Activated CD8-positive, alpha-beta memory T cell treated with anti-CD3 and anti-CD28 coated beads, Interleukin-2, amount 10 ng/mL, durations not matched to agents 7 days and 5 days (primary cell): ENCODE measurements at places on chromosomes 1 and 21. TPM values are rescaled to one million over a fixed set of nuclear protein-coding genes. Genes with fewer than 3 reads are reported as not detected.
A peak's percentile ranks its signal among the peaks of the same experiment; 100 is the strongest.

DNA sequence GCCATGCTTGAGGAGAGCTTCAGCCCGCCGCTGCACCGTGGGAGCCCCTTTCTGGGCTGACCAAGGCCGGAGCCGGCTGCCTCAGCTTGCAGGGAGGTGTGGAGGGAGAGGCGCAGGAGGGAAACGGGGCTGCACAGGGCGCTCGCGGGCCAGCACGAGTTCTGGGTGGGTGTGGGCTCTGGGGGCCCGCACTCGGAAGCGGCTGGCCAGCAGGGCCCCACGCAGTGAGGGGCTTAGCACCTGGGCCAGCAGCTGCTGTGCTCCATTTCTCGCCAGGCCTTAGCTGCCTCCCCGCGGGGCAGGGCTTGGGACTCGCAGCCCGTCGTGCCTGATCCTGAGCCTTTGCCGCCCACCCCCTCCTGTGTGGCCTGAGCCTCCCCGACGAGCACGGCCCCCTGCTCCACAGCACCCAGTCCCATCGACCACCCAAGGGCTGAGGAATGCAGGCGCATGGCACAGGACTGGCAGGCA lies 1554.0 kb downstream of the KCNT2 start:
- peaks cover 2% of the 10 kb centered on the region for H3K4me1 ChIP-seq
- no peak overlapping the region for H3K27ac ChIP-seq
- no peak overlapping the region for H3K4me3 ChIP-seq
- H3K27me3 ChIP-seq, result no peaks in the 10 kb centered on the region

DNA sequence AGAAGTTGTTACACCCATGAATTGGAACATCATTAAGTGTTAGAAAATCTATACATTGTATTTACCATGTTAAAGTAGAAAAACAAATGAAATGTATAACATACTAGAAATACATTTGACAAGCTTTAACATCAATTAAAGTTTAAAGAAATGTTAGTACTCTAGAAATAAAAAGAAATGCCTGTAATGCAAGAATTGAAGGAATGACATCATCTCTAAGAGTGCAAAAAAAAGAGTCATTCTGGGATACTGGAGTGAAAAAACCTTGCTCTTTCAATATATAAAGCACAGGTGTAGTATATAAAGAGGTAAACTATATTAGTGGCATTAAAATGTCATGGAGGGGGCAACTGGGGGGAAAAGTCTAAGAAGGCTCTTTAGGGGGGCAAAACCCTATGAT lies 210.8 kb upstream of the PLD5 start:
- no peak overlapping the region for H3K4me3 ChIP-seq
- H3K27ac ChIP-seq, result no peak overlapping the region
- H3K4me1 ChIP-seq, result no peaks in the 10 kb centered on the region

DNA sequence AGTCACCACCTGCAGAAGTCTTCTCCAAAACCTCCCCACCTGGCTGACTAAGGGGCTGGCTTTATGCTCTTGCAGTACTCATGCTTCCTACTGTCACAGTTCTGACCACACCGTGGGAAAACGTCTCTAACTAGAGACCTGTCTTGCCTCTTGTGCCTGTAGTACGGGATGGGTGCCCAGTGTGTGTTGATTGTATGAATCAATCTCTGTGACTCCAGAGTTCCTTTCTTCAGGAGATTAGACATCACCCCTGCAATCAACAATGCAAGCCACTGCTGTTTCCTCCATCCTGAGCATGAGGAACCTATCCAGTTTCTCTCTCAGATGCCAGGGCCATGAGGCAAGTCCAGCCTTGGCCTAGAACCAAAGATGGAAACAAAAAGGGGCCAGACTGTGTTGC lies 64.1 kb downstream of the LRRN2 start:
- DNase-seq, result no peak
- H3K4me3 ChIP-seq, result no peak overlapping the region
- H3K27me3 ChIP-seq, result no peaks in the 10 kb centered on the region
- H3K36me3 ChIP-seq, result no peaks in the 10 kb centered on the region
- H3K27ac ChIP-seq, result no peak overlapping the region

- no peak overlapping the region for H3K4me3 ChIP-seq
- H3K27me3 ChIP-seq, result no peaks in the 10 kb centered on the region
- peaks cover 4% of the 10 kb centered on the region for H3K4me1 ChIP-seq
- no peak for DNase-seq
- H3K36me3 ChIP-seq, result peaks cover 11% of the 10 kb centered on the region
Observed at GRCh38 chr1:63601463-63601862, 8.3 kb downstream of the PGM1 start.

GRCh38 chr1:68093737-68094136 lies 43.3 kb upstream of the DIRAS3 start:
- H3K36me3 ChIP-seq, result no peaks in the 10 kb centered on the region
- no peak overlapping the region for H3K27ac ChIP-seq
- DNase-seq, result no peak
- no peak overlapping the region for H3K4me3 ChIP-seq

DNA sequence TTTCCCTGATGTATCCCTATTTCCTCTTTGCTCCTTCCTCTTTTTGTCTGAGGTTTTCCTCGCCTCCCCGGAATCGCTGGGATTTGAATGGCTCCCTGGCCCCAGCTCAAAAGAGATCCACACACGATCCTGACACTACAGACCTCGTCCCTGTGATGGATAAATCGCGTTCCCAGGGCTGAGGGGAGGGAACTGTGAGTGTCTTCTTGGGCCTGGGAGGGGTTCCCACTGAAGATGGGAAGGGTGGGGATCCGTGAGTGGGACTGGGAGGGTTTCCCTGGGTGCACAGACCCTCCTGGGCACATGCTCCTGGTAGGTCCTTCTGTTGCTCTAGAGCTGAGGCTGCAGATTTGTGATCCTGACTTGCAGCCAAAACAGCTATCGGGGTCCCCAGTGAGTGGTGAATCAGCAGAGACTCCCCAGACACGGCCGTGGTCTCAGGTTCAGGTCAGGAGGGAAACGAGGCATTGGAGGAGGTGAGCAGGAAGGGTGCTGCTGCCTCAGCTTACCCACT lies 591.0 kb downstream of the PTPRU start:
- H3K27ac ChIP-seq, result no peak overlapping the region
- DNase-seq, result peak; percentile 19
- H3K27me3 ChIP-seq, result peaks cover 2% of the 10 kb centered on the region
- H3K4me3 ChIP-seq, result no peak overlapping the region
- no peaks in the 10 kb centered on the region for H3K4me1 ChIP-seq

- DNase-seq, result no peak
- H3K36me3 ChIP-seq, result no peaks in the 10 kb centered on the region
Observed at GRCh38 chr1:234554218-234554697, 55.7 kb downstream of the IRF2BP2 start.

GRCh38 chr1:89855413-89856123 lies 34.7 kb downstream of the LRRC8D start:
- H3K4me3 ChIP-seq, result peak overlapping the region; percentile 34
- DNase-seq, result no peak
- H3K27me3 ChIP-seq, result no peaks in the 10 kb centered on the region

DNA sequence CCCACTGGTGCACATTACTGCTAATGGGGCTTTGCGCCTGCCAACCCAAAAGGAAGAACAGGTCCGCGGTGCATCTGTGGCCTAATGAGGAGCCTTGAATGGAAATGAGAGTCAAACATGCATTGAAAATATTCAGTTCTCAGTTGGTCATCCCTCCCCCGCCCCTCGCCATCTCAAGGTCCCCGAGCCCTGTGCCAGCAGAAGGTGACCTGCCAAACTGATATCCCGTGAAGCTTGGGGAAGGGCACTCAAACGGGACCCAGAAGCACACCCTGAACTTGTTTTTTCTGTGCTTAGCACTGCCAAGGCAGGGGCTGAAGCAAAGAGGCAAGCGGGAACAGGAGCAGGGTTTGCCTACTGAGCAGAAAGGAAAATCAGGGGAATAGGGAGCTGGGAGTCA lies 67.9 kb upstream of the ZNF648 start:
- no peak overlapping the region for H3K4me3 ChIP-seq
- no peaks in the 10 kb centered on the region for H3K4me1 ChIP-seq

- H3K36me3 ChIP-seq, result peaks cover 3% of the 10 kb centered on the region
- no peak overlapping the region for H3K4me3 ChIP-seq
- no peaks in the 10 kb centered on the region for H3K27me3 ChIP-seq
- peaks cover 11% of the 10 kb centered on the region for H3K4me1 ChIP-seq
- no peak for DNase-seq
- no peak overlapping the region for H3K27ac ChIP-seq
Observed at GRCh38 chr1:84268346-84268745, 33.2 kb upstream of the SAMD13 start.

DNA sequence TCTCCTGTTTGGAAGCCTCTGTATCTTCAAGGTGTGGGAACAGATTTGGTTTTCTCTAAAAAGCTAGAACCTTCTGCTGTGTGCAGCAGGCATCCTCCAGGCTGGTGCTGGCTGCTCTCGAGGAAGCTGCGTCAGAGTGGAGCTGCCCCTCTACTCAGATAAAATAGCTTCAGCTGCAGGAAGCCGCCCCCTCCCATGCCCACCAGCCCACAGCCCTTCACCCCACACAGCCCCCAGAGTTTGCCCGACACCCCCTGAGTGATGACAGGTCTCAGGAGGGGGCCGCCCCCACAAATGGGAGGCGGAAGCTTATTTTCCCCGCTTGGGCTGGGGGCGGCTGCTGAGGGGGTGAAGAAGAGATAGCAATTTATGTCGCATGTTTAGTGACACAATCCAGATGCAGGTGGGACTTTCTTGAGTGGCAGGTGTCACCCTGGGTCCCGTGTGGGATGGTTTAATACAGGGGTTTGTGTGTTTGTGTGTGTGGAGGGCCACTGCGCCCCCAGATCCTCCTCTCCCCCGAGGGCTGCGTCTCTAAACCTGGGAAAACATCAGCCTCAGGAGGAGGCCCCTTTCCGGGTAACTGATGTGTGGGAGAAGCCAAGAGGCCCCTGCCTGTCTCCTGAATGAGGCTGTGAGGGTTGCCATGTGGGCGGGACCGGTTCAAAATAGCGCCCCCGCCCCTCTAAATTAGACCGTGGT lies 55.4 kb downstream of the STUM start:
- DNase-seq, result no peak
- no peaks in the 10 kb centered on the region for H3K36me3 ChIP-seq
- H3K27me3 ChIP-seq, result no peaks in the 10 kb centered on the region

- H3K27ac ChIP-seq, result no peak overlapping the region
- no peak for DNase-seq
- H3K27me3 ChIP-seq, result peaks cover 3% of the 10 kb centered on the region
- no peaks in the 10 kb centered on the region for H3K4me1 ChIP-seq
- no peak overlapping the region for H3K4me3 ChIP-seq
Observed at GRCh38 chr1:101364370-101365120, 127.7 kb downstream of the S1PR1 start.

DNA sequence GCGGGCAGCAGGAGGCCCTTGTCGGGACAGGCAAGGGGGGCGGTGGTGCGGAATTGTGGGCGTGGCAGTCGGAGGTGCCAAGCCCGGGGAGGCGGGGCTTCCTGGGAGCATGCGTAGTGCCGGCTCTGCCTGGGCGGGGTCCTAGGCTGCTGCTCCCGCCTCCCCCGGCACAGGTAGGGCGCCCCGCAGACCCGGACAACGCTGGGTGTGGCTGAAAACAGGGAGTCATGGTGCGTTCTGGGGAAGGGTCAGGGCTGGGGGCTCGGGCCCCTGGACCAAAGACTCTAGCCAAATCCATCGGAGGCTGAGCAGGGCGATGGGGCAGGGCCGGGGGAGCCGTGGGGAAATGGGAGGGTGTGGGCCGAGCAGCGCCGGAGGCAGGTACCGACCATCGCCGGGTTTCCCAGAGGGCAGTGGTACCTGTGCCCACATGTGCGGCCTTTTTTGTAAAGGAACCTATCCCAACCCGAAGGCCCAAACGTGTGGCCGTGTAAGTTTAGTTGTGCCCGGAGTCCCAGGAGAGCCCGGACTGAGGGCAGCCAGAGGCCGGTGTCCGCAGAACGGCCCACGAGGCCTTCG lies 231.9 kb downstream of the SDCCAG8 start:
- H3K27ac ChIP-seq, result no peak overlapping the region
- DNase-seq, result no peak
- H3K36me3 ChIP-seq, result peaks cover under 1% of the 10 kb centered on the region
- H3K27me3 ChIP-seq, result no peaks in the 10 kb centered on the region
- H3K4me3 ChIP-seq, result no peak overlapping the region
- H3K4me1 ChIP-seq, result peaks cover 6% of the 10 kb centered on the region

DNA sequence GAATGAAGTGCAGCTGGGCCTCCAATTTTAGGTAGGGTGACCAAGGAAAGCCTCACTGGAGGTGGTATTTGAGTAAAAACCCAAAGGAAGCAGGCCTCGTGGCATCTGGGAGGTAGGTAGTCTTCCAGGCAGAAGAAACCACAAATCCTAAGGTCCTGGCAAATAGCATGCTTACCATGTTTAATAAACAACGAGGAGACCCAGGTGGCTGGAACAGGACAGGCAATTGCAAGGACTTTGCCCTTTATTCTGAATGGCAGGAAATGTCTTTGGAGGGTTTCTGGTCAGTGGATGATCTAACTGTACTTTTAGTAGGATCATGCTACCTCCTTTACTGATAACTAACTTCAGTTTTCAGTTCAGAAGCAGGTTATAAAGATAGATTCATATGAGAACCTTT lies 52.2 kb downstream of the EPB41 start:
- DNase-seq, result no peak
- peaks cover 23% of the 10 kb centered on the region for H3K4me1 ChIP-seq
- no peak overlapping the region for H3K27ac ChIP-seq
- H3K36me3 ChIP-seq, result peaks cover 6% of the 10 kb centered on the region
- no peak overlapping the region for H3K4me3 ChIP-seq

DNA sequence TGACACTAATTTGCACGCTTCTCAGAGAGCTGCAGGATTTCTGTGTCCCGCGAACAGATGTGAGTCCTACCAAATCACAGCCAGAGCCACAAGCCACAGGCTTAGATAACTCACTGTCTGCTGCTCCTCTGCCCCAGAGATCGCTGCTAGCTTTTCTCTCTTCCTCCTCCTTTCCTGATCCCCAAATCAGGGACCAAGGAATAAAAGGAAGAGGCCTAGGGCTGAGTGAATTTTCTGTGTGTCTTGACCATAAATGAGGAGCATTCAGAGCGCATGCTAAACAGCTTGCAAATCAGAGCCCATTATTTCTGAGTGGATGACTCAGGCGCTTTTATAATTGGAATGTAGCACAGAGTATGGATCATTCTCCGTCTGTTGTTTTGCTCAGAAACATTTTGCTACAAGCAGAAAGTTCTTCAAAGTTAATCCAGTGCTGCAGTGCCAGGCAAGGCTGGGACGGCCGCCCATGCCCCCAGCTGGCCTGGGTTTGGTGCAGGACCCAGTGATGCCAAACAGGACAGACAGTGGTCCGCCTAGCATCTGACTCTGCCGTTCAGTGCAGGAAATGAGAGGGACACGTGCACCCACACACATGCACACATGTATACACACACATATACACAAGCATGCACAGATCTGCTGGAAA lies 38.2 kb downstream of the KCNAB2 start:
- H3K27ac ChIP-seq, result no peak overlapping the region
- no peak overlapping the region for H3K4me3 ChIP-seq
- no peak for DNase-seq
- H3K4me1 ChIP-seq, result no peaks in the 10 kb centered on the region
- H3K36me3 ChIP-seq, result peaks cover 35% of the 10 kb centered on the region
- no peaks in the 10 kb centered on the region for H3K27me3 ChIP-seq

HNRNPCL1 gene
- total RNA-seq, result not detected

C1orf141 gene
- total RNA-seq, result not detected

ACTN2 gene
- not detected for total RNA-seq

CLSTN1 gene
- 99.3 TPM for total RNA-seq

RNF186 gene
- total RNA-seq, result not detected

FMOD gene
- not detected for total RNA-seq

MYOM3 gene
- not detected for total RNA-seq

NEGR1 gene
- total RNA-seq, result not detected

S100A14 gene
- total RNA-seq, result not detected

MAP10 gene
- 2.8 TPM for total RNA-seq

EDEM3 gene
- total RNA-seq, result 25.4 TPM

C1orf210 gene
- total RNA-seq, result not detected

PTAFR gene
- total RNA-seq, result 0.20 TPM

SAMD13 gene
- total RNA-seq, result 0.73 TPM

LCE1D gene
- total RNA-seq, result not detected

TMPRSS2 gene
- total RNA-seq, result not detected

ANGPTL7 gene
- not detected for total RNA-seq

B3GALT2 gene
- total RNA-seq, result 2.5 TPM

SPRR2D gene
- not detected for total RNA-seq

ELAPOR1 gene
- total RNA-seq, result 11.9 TPM

MLLT11 gene
- total RNA-seq, result 4.1 TPM
